Activated CD4-positive, alpha-beta T cell treated with anti-CD3 and anti-CD28 coated beads, Interleukin-2, amount 50 U/mL, for 4 hours (primary cell): ENCODE measurements at places on chromosomes 4 and X.

DNA sequence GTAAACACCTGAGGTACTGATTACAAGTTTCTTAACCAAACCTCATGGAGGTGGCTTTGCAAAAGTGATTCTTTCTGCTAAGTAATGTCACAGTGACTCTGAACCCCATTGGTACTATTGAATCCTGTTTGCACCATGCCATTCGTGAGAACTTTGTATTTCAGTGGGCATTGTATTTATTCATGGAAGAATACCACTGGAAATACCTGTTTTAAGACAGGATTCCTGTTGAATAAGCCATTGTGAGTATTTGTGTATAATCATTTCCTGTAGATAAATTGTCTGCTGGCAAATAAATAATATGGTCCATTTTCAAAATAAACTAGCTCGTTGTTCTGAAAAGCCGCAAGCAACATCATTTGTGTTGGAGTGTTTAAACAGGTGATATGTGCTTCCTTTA is 136.4 kb upstream of the GUCY1A1 start:
- no peak for DNase-seq

GRCh38 chrX:123743312-123743711 is 10.5 kb upstream of the THOC2 start:
- DNase-seq = no peak

GRCh38 chrX:74507191-74507590 is 85.9 kb downstream of the SLC16A2 start:
- DNase-seq = no peak

DNA sequence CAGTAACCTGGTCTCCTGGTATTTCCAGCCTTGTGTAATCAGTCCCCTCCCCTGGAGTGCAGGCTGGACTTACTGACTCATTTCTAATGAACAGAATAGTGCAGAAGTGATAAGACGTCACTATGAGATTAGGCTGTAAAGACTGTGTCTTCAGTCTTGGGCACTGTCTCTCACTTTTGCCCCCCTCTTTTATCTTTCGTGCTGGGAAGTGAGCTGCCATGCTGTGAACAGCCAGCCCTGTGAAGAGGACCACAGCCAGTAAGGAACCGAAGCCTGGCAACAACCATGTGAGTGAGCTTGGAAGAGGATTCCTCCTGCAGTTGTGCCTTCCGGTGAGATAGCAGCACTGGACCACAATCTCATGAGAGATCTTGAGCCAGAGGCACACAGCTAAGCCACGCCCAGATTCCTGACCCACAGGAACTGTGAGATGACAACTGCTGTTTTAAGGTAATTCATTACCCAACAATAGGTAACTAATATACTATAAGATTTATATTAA is 67.5 kb upstream of the GPR34 start:
- DNase-seq = no peak

GRCh38 chr4:138555108-138555507 is 313.0 kb upstream of the SLC7A11 start:
- no peak for DNase-seq

DNA sequence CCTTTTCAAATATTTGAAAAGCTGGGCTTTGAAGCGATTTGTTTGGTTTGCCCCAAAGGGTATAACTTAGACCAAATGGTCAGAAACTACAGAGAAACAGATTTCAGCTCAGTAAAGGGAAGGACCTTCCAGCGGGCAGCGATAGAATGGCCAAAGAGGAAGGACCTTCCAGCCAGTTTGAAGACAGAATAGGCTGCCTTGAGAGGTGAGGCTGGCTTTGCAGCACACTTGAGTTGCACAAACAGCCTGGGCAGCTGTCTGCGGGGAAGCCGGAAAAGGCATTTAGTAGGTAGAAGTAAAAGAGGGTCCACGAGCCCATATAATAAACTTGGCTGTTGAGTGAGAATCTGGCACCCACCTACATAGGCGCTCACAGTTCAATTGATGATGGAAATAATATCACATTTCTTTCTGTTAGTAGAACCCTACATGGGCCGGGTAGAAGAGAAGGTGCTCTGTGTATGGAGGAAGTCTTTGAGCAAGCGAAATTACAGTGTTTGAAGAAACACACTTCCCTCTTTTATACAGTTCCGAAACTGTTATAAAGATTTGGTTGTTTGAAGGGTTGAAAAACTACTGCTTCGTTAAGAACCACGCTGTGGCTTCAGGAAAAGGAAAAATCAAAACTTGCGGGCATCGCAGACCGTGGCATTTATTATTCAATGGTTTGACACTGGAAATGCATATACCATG is 75.0 kb upstream of the SORBS2 start:
- DNase-seq = no peak

DNA sequence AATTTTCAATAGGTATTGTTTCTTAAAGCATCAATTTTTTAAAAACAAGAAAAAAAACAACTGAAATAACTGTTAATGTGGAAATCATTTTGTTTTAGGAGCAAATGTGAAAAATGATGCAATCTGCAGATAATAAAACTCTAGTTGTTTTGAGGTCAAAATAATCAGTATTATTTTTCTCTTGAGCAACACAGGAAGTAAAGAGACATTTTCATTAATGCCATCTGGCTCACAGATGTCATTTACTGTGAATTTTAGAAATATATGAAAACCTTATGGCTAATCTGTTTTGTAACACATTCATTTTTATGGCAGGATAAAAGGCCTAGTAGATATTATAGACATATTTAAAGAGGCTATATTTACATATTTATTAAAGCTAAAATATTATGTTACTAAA is 141.6 kb downstream of the PCDH18 start:
- DNase-seq = no peak

- DNase-seq = no peak
Measured at GRCh38 chrX:17411205-17411604, 36.2 kb downstream of the NHS start.

DNA sequence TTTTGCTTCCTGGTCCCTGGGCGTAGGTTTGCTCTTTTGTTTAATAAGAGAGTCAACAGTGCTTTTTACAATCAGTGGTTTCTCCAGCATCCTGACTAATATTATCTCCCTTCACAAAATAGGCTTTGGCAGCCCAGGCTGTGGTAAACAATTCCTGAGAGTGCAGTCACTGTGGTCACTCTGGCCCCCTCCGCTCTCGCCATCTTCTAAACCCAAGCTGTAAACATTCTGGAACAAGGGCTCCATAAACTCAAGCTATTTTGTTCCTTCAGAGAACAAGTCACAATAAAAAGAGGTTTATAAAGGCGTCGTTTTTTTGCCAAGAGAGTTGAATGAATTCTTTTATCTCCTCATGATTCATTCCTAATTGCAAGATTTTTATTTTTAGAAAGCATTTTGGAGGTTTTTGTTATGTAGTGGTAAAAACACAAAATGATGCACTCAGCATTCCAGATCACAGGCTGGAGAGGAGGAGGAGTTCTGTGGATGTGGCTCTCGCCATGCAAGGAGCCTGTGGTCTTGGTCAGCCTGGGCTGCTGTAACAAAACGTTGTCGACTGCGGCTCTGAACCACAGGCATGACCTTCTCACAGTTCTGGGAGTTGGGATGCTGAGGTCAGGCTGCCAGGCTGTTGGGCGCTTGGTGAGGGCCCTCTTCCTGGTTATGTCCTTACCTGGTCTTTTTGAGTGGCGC is 486.4 kb upstream of the FAT1 start:
- no peak for DNase-seq

- no peak for DNase-seq
Measured at GRCh38 chrX:17634542-17635207, 102.6 kb upstream of the SCML1 start.

DNA sequence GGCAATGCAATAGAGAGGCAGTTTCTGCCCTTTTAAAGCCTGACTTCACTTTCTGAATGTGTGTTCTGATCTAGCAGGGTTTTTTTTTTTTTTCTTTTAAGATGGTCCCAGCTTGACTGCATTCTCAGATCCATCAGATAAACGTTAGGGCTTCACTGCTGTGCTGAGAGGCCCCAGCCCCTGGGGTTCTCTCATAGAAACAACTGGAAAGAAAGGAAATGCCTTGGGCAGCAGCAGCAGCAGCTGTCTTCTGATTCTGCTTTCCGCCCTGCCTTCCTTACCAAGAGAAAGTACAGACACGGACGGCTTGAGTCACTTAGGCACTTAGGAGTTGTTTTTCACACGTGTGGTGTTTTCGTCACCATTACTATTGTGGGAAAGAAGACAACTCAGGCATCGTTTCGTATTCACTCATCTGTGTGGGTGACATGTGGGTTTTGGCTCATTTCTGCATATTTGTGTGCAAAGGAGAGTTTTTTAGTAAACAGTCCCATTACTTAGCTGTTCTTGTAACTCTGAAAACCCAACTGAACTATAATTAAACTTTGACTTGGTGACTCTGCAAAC is 172.0 kb downstream of the PTTG2 start:
- DNase-seq = peak; percentile 55

GRCh38 chr4:44738615-44739014 is 12.3 kb upstream of the GNPDA2 start:
- no peak for DNase-seq

DNA sequence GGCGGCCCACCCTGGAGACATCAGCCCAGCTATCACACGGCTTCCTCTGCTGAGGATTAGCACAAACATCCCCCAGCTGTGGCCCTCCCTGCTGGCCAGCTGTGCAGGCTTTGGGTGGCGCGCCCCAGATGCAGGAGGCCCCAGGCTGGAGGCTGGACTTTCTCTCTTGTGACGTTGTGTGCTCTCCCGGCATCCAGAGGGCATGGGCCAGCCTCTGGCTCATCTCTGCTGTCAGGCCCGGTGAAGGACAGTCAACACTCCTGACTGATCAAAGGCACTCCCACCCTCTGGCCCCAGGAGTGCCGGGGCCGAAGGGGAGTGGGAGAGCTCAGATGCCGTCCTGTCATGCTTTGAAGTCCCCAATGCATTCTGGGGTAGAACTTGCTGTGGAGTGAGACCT is 29.9 kb upstream of the PJA1 start:
- no peak for DNase-seq

DNA sequence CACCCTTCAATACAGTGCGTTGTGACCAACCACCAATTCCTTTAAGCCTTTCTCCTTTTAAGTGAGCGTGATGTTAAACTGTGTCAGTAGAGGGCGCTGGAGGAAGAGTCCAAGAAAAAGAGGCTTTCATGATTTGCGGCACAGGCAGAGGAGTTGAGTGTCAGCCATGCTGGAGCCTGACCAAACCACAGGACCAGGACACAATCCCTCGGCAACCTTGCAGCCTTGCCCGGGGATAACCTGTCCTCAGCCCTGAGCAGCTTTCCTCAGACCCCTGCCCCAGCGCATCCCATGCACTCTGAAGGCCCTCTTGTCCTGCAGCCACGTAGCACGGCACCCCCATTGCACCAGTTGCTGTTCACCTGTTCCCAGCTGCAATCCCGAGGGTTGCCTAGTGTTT is 53.5 kb upstream of the SMIM31 start:
- DNase-seq = no peak

- DNase-seq = no peak
Measured at GRCh38 chr4:46329118-46329976, 60.6 kb downstream of the GABRA2 start.

DNA sequence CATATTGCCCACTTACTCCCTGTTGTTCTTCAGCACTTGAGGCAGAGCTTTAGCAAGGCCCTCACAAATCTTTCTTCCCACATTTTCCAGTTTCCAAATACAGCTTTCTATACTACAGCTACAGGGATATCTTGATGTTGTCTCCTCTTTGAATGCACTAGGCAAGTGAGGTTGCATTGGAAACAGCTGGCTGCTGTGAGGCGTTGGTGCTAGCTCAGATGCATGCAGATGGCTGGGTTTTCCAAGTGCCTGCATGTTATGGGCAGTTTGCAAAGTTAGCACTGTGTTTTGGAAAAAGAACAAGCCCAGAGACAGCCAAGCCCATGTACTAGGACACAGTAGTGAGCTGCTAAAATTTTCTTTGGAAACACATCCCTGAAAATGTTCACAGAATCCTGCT is 315.1 kb upstream of the RASGEF1B start:
- DNase-seq = no peak

DNA sequence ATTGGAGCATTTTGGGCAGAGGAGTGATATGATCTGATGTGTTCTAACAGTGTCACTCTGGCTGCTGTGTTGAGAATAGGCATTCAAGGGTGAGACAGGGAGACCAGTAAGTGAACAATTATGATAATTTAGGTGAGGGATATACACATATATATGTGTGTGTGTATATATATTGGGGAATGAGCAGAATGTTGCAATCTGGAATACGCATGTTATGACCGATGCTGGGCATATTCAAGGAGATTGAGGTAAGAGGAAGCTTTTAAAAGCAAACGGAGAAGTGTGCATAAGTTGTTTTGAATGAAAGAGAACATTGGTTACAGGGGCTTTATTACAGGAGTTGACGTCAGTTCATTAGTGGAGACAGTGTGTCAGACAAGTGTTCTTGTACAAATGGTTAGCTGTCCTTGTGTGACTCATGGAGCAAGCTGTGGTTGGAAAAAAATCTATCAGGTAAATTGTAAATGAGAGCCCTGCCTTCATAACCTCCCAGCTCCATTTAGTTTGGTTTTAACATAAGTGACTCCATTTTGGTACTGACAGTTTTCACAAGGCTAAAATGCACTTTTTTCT is 442.5 kb upstream of the LCORL start:
- DNase-seq = no peak

- DNase-seq = no peak
Measured at GRCh38 chr4:15958562-15958961, 4.4 kb downstream of the FGFBP2 start.

DNA sequence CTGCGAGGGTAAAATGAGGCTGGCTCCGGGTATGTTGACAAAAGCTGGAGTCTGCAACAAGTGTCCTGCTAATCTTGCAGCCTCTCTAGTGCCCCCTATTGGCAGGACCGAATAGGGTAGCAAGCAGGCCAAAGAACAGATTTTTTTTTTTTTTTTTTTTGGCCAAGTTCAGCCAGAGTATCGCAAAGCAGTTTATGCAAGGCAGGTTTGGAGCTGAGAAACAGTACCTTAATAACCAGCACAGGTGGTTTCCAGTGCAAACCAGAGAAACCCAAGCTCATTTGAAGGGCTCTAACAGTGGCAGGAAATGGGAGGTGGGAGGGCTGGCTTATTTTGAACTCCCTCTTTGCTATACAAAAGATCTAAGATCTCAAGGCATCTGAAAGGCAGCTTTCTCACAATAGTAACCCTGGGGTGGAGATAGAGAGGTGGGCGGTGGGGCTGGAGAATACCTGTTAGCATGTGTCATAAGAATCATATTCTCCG is 38.2 kb upstream of the OCIAD2 start:
- peak; percentile 15 for DNase-seq

GRCh38 chrX:40299641-40300046 is 201.9 kb upstream of the BCOR start:
- DNase-seq = no peak

GRCh38 chrX:17030092-17030491 is 83.6 kb downstream of the REPS2 start:
- no peak for DNase-seq

DNA sequence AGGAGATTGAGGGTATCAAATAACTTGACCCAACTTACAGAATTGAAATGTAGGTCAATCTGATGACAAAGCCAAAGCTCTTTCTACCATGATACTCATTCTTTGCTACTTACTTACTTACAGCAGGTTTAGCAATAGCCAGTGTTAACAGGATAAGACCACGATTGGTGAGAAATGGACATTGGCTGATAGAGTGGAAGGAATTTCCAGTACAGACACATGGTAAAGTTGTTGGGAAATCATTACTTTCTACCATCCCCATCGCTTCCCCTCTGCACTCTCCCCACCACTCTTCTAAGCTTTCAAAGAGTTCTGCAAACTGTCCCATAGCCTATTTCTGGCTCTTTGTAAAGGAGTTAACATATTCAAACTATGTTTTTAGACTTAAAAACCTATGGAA is 119.7 kb downstream of the CHRNA9 start:
- DNase-seq = no peak
